CD4-positive, alpha-beta T cell treated with Interleukin-21 for 1 hour (primary cell): ENCODE measurements at places on chromosomes 2 and 18.

DNA sequence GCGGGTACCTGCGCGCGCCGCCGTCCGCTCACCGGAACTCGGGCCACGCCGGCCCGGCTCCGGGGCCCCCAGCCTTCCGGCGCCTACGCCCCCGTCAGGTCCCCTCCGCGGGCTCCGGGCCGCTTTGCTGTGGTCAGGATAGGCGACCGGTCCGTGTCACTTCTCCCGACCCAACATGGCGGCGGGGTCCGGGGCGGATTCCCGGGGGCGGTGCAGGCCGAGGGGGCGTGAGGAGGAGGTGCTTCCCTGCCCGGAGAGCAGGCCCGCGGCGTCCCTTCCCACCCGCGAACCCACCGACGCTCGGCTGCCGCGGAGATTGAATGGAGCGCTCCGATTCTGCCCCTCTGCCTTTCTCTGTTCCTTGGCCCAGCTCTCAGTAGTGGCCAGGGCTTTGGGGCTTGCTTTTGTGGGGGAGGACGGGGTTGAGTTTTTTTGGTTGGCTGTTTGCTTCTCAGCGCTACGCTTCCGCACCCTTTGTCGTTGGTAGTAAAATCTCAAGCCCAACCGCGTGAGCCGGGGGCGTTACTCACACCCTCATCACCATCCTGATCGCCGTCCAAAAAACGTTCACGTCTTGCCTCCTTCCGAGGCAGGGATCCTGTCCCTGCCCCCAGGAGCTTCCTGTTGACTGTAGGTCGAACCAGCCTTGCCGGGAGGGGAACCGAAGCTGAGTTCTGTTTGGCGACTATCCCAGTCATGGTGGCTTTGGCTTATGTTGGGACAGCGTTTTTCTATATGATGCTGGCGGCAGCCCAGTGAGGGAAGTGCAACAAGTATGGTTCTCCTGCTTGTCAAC lies 532 bp upstream of the YES1 start:
- peak; percentile 79 for DNase-seq

- no peak for DNase-seq
Measured at GRCh38 chr2:58428096-58429013, 187.2 kb upstream of the FANCL start.

- DNase-seq, result no peak
Measured at GRCh38 chr2:231308631-231309428, 86.7 kb upstream of the B3GNT7 start.

- no peak for DNase-seq
Measured at GRCh38 chr2:64609942-64610281, 43.8 kb downstream of the SERTAD2 start.

GRCh38 chr2:15940661-15941480 lies 521 bp downstream of the MYCN start:
- no peak for DNase-seq
